T-helper 9 cell (primary cell): ENCODE measurements at places on chromosomes 4 and X.

GRCh38 chr4:74890341-74890740, 42.6 kb upstream of the PARM1 start:
- no peak for DNase-seq

- DNase-seq, result no peak
These were observed 41.5 kb downstream of the SETD7 start for GRCh38 chr4:139514382-139515059.

DNA sequence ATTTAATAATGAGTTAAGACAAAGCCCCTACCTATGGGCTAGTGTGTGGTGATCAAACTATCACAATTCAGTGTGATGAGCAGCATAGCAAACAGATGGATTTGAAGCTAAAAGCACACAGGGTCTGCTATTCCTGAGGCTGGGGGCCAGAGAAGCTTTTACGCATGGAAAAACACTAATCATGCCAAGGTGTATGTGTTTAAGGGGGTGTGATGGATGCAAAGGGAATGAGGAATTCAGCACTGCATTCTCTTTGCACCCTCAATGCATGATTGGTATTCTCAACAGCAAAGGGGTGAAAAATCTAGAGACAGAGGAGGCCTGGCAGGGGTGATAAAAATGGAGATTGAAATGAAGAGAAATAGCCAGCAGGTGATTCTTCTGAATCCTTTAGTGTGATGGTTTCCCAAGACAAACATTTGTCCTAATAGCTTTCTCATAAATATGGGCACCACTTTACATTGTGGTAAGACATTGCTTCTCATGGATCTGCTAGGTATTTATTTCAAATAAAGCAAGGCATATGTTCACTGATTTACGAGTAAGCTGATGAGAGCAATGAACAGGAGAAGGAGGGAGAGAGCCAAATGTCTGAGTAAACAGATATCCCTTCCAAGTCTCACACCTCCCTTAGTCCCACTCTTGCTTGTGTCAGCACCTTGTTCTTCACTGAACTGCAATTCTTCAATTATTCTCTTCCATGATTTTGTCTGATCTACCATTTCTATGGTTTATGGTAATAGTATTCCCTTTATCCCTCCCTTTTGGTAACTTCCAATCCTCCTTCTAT, 15.7 kb downstream of the C1QTNF7 start:
- no peak for DNase-seq

DNA sequence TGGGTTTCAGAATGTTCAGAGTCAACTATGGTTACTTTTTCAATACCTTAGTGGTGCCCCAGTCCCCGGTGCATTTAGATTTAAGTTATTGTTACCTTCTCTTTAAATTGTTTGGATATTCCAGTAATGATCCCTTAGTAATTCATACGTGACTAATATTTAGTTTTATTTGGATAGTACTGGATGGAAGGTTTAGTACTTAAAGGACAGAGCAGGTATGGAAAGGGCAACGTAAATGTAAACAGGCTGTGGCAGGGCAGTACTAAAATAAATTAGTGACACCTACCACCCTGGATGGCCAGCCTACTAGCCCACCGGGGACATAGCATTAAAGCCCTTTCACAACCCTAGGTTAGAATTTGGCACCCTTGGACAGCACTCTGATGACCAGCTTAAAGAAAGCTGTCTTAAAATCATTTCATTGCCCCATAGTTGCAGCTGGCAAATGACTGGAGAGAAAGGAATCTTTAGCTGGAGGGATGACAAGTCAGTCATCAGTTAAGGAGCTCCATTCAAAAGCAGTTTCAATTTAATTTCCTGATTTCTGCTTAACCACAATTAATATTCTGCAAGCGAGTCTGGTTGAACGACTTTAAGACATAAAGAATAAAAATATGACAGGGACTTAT, 16.4 kb downstream of the PLP1 start:
- DNase-seq, result no peak

GRCh38 chrX:129773649-129774458, 5.9 kb upstream of the SASH3 start:
- DNase-seq, result no peak

GRCh38 chrX:24260842-24261550, 52.9 kb downstream of the SUPT20HL2 start:
- DNase-seq, result no peak
